A549 treated with GW870086 at 1 μM for 4 hours (cell line): ENCODE measurements at places on chromosomes 4 and X. TPM values are rescaled to one million over a fixed set of nuclear protein-coding genes. Genes with fewer than 3 reads are reported as not detected.

SEC24D gene
- 13.9 to 18.7 TPM (median 15.7 TPM) in 5 replicates for total RNA-seq

LNX1 gene
- total RNA-seq, result 0.03 to 0.09 TPM in 2 of 5 replicates, not detected in the others

DMRTC1 gene
- not detected in 5 replicates for total RNA-seq

CSAG2 gene
- not detected in 5 replicates for total RNA-seq

SYN1 gene
- 0.08 to 0.36 TPM (median 0.19 TPM) in 5 replicates for total RNA-seq

ZFYVE28 gene
- total RNA-seq, result 2.7 to 3.7 TPM (median 3.0 TPM) in 5 replicates

P2RY4 gene
- total RNA-seq, result 0.13 TPM in 1 of 5 replicates, not detected in the others

RBM3 gene
- 331 to 470 TPM (median 392 TPM) in 5 replicates for total RNA-seq

TRAM1L1 gene
- 0.40 to 0.70 TPM (median 0.59 TPM) in 5 replicates for total RNA-seq

RHOXF1 gene
- total RNA-seq, result not detected in 5 replicates

GLOD5 gene
- total RNA-seq, result not detected in 5 replicates

FAM47E gene
- total RNA-seq, result 0.09 to 0.32 TPM (median 0.22 TPM) in 4 of 5 replicates, not detected in the other

CWH43 gene
- not detected in 5 replicates for total RNA-seq

ASB5 gene
- 0.08 to 0.18 TPM in 2 of 5 replicates, not detected in the others for total RNA-seq

RBMX2 gene
- total RNA-seq, result 25.8 to 29.8 TPM (median 27.6 TPM) in 5 replicates

IL2RG gene
- 0.15 to 0.49 TPM (median 0.23 TPM) in 5 replicates for total RNA-seq

TMPRSS11A gene
- total RNA-seq, result not detected in 5 replicates

CXXC4 gene
- total RNA-seq, result not detected in 5 replicates

MSX1 gene
- total RNA-seq, result 4.8 to 9.4 TPM (median 8.7 TPM) in 5 replicates

L1CAM gene
- total RNA-seq, result 16.7 to 20.3 TPM (median 17.5 TPM) in 5 replicates

MAB21L2 gene
- total RNA-seq, result not detected in 5 replicates

TDO2 gene
- 0.38 to 1.2 TPM (median 0.60 TPM) in 5 replicates for total RNA-seq

EXOSC9 gene
- total RNA-seq, result 28.6 to 34.2 TPM (median 29.6 TPM) in 5 replicates

SPATA4 gene
- total RNA-seq, result 0.18 to 0.45 TPM (median 0.20 TPM) in 4 of 5 replicates, not detected in the other

PRRG1 gene
- total RNA-seq, result 5.6 to 6.6 TPM (median 6.1 TPM) in 5 replicates

RNF113A gene
- 28.1 to 30.7 TPM (median 29.6 TPM) in 5 replicates for total RNA-seq

PAGE3 gene
- total RNA-seq, result not detected in 5 replicates

AREG gene
- total RNA-seq, result 38.9 to 48.1 TPM (median 43.8 TPM) in 5 replicates

ASMT gene
- total RNA-seq, result 0.30 to 0.58 TPM (median 0.43 TPM) in 4 of 5 replicates, not detected in the other

MXRA5 gene
- total RNA-seq, result not detected in 5 replicates

ETDC gene
- total RNA-seq, result not detected in 5 replicates

TLR8 gene
- not detected in 5 replicates for total RNA-seq

ARR3 gene
- not detected in 5 replicates for total RNA-seq

WNK3 gene
- 0.03 to 0.07 TPM (median 0.05 TPM) in 4 of 5 replicates, not detected in the other for total RNA-seq

XKRX gene
- total RNA-seq, result 0.66 to 0.79 TPM (median 0.70 TPM) in 5 replicates

ARHGEF38 gene
- total RNA-seq, result not detected in 5 replicates

SPATA18 gene
- 3.4 to 5.2 TPM (median 3.8 TPM) in 5 replicates for total RNA-seq

GIMD1 gene
- total RNA-seq, result not detected in 5 replicates

SETD7 gene
- 33.2 to 44.4 TPM (median 40.9 TPM) in 5 replicates for total RNA-seq

MAGEC3 gene
- total RNA-seq, result not detected in 5 replicates

USP9X gene
- total RNA-seq, result 26.7 to 31.0 TPM (median 29.9 TPM) in 5 replicates

MAOB gene
- total RNA-seq, result 0.10 to 0.25 TPM (median 0.19 TPM) in 5 replicates

PPP4R3C gene
- not detected in 5 replicates for total RNA-seq

FGFR3 gene
- 1.2 to 3.1 TPM (median 2.8 TPM) in 5 replicates for total RNA-seq

PRAF2 gene
- 37.2 to 44.9 TPM (median 40.9 TPM) in 5 replicates for total RNA-seq

GDPD2 gene
- total RNA-seq, result 0.06 to 0.08 TPM in 2 of 5 replicates, not detected in the others

SLC34A2 gene
- 0.02 to 0.03 TPM (median 0.03 TPM) in 3 of 5 replicates, not detected in the others for total RNA-seq

HPSE gene
- total RNA-seq, result 1.3 to 1.9 TPM (median 1.5 TPM) in 5 replicates

S100P gene
- total RNA-seq, result 31.8 to 89.1 TPM (median 73.1 TPM) in 5 replicates

LRP2BP gene
- total RNA-seq, result 0.06 to 0.31 TPM (median 0.14 TPM) in 5 replicates
